ENCODE measurements at places on chromosomes 2 and 18. TPM values are rescaled to one million over a fixed set of nuclear protein-coding genes. Genes with fewer than 3 reads are reported as not detected.

The DOK1 gene
- not detected for total RNA-seq

The RGPD3 gene
- total RNA-seq, result 0.19 TPM

The BBS5 gene
- total RNA-seq, result 1.7 TPM

The PJVK gene
- not detected for total RNA-seq

The PSTPIP2 gene
- total RNA-seq, result 18.7 TPM

The NYAP2 gene
- total RNA-seq, result 0.09 TPM

The ANTXR1 gene
- 23.4 TPM for total RNA-seq

The IL18RAP gene
- 0.61 TPM for total RNA-seq

The TCF23 gene
- total RNA-seq, result not detected

The USP40 gene
- total RNA-seq, result 32.8 TPM

The IHH gene
- total RNA-seq, result not detected

The ABHD3 gene
- 13.9 TPM for total RNA-seq

The UNC80 gene
- total RNA-seq, result not detected

The SCYGR4 gene
- not detected for total RNA-seq

The DSG2 gene
- total RNA-seq, result 7.3 TPM

The CREG2 gene
- total RNA-seq, result 2.5 TPM

The LTBP1 gene
- total RNA-seq, result 5.5 TPM

The IGFBP5 gene
- 122 TPM for total RNA-seq

The KCNG3 gene
- 0.38 TPM for total RNA-seq

The CRYGC gene
- not detected for total RNA-seq

The COL4A4 gene
- total RNA-seq, result 0.45 TPM

The FTCDNL1 gene
- 3.6 TPM for total RNA-seq

The ZNF892 gene
- total RNA-seq, result 4.2 TPM

The PLCL1 gene
- 0.35 TPM for total RNA-seq

The MCEE gene
- total RNA-seq, result 20.9 TPM

The EPB41L5 gene
- total RNA-seq, result 15.2 TPM

The IL1RN gene
- 1,093 TPM for total RNA-seq

The MROH2A gene
- total RNA-seq, result 0.83 TPM

The GLI2 gene
- total RNA-seq, result 1.3 TPM

The YIPF4 gene
- 34.9 TPM for total RNA-seq

The ACTR3 gene
- total RNA-seq, result 274 TPM

The STARD6 gene
- not detected for total RNA-seq

Data from esophagus squamous epithelium (tissue), 5 donors.